Chondrocyte (in vitro differentiated cells): ENCODE measurements at places on chromosomes 1 and 21. TPM values are rescaled to one million over a fixed set of nuclear protein-coding genes. Genes with fewer than 3 reads are reported as not detected.
A peak's percentile ranks its signal among the peaks of the same experiment; 100 is the strongest.

GRCh38 chr1:222239130-222239529, 308.8 kb downstream of the HHIPL2 start:
- no peak overlapping the region for H3K27ac ChIP-seq
- H3K36me3 ChIP-seq, result no peaks in the 10 kb centered on the region
- no peak for DNase-seq
- no peak overlapping the region for H3K4me3 ChIP-seq
- H3K4me1 ChIP-seq, result no peaks in the 10 kb centered on the region
- peaks cover 1% of the 10 kb centered on the region for H3K27me3 ChIP-seq

DNA sequence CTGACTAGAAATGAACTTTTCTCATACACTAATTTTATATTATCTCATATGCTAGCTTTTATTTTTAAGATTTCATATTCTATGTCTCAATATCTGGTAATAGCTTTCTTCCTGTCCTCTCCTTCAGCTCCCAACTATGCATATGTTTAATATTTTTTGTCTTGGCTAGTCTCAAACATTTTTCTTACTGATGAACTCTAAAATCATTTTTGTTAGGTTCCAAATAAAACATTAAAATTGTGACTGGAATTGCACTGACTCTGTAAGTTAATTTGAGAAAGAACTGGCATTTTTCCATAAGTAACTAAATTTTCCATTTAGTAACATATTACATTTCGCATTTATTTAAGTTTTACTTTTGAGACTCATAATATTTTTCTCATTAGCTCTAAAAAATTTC, 368.5 kb upstream of the DPYD start:
- no peak overlapping the region for H3K4me3 ChIP-seq
- peak overlapping the region; percentile 72 for H3K27ac ChIP-seq
- H3K36me3 ChIP-seq, result peaks cover under 1% of the 10 kb centered on the region
- H3K4me1 ChIP-seq, result peaks cover 41% of the 10 kb centered on the region
- H3K27me3 ChIP-seq, result no peaks in the 10 kb centered on the region

DNA sequence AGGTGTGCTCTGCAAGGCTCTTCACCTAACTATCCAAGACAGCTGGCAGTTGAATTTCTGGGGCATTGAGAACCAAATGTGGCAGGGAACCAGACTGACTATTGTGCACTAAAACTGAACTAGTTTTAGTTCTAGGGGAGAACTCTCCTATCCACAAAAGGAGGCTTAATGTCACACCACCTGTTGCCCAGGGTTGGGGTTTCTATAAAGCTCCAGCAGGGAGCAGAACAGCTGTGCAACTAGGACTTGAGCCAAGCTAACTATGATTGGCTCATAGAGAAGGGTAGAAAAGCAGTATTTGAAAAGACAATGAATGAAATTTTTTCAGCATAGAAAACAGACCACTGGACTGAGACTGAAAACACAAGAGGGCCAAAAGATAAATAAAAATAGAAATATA, 53.3 kb upstream of the FGGY start:
- H3K4me3 ChIP-seq, result no peak overlapping the region
- H3K27me3 ChIP-seq, result no peaks in the 10 kb centered on the region
- H3K36me3 ChIP-seq, result peaks cover 4% of the 10 kb centered on the region
- H3K27ac ChIP-seq, result no peak overlapping the region
- no peaks in the 10 kb centered on the region for H3K4me1 ChIP-seq

- H3K27ac ChIP-seq, result no peak overlapping the region
- no peak for DNase-seq
- H3K27me3 ChIP-seq, result peaks cover 16% of the 10 kb centered on the region
- H3K4me1 ChIP-seq, result no peaks in the 10 kb centered on the region
- H3K4me3 ChIP-seq, result no peak overlapping the region
- H3K36me3 ChIP-seq, result no peaks in the 10 kb centered on the region
Measured at GRCh38 chr1:157419845-157420542, 132.3 kb downstream of the FCRL5 start.

GRCh38 chr21:15742694-15743093, 12.9 kb downstream of the USP25 start:
- peaks cover 62% of the 10 kb centered on the region for H3K4me1 ChIP-seq
- no peak overlapping the region for H3K4me3 ChIP-seq
- H3K27me3 ChIP-seq, result no peaks in the 10 kb centered on the region
- no peaks in the 10 kb centered on the region for H3K36me3 ChIP-seq
- H3K27ac ChIP-seq, result no peak overlapping the region

Gene LCE2C
- total RNA-seq, result not detected in 3 replicates

Gene RGL1
- 20.9 to 37.9 TPM (median 21.1 TPM) in 3 replicates for total RNA-seq

Gene PTPN22
- not detected in 3 replicates for total RNA-seq

Gene MAP10
- 0.46 to 1.0 TPM (median 0.60 TPM) in 3 replicates for total RNA-seq
